Omental fat pad (tissue), 4 donors: ENCODE measurements at places on chromosomes 12 and 14.
A peak's percentile ranks its signal among the peaks of the same experiment; 100 is the strongest.

DNA sequence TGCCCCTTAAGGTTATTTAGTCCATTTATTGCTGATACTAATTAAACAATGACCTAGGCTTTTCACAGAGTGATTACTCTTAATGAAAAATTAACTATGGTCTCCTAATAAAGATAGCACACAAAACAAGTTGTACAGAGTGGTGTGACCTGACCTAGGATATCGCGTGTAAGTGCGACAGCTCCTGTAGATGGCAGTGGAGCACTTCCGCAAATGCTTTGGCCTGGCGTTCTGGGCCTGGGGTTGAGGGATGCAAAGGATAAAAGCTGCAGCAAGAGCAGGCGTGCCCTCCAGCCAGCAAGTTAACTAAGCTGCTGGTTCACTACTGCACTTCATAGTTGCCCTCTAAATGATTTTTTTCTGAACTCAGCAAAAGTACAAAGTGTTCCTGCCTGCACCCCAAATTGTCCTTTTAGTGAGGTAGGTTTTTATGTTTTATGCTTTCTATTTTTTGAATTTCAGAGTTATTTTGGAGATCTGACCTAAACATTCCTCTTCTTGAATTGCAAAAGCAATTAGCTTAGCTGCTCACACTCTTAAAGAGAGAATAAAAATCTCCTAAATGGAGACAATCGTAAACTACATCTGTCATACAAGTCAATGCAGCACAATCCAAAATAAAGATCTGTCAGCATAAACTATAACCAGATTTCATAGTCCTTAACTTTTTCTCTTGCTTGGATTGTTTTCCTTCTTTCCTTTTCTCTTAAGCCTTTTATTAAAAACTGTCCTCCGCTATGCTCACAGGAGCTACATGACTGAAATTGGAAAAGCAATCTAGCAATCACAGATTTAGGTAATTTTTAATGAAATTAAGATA lies 379.6 kb downstream of the LRIG3 start:
- DNase-seq, result peak; percentile 23

GRCh38 chr12:53564941-53565340 lies 57.7 kb upstream of the NPFF start:
- DNase-seq, result no peak

GRCh38 chr12:132954471-132955048 lies 1.5 kb downstream of the ZNF605 start:
- no peak for DNase-seq

DNA sequence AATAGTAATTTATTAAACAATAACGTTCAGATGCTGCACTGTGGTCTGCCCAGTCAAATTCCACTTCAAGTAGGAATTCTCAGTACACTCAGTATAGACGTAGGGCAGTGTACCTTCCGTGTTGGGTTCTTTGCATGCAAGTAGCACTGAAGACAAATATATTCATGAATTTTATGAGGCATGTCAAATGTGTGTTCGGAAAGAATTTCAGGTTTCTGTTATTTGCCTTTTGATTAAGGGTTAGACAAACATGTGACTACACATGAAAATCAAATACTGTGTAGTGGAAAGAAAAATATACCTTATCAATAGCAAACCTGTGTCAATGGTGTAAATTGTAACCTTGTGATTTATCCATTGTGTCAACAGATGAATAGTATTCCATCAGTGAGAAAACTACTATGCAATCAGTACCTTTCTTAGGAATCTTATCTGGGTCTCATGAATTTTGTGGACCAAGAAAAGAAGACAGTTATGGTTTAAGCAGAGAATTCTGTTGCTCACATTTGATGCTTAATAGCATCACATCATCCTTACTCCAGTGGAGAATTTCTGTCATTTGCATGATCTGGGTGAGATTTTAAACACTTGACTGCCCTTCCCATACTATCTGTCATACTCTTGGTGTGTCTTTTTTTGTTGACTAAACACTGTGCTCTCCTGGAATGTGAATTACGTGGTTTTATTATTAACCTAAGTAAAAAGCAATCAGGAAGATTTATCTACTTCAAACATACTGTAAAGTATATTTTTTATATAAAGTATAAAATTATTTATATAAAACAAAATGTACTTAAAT lies 13.3 kb downstream of the TMEM260 start:
- DNase-seq, result no peak

GRCh38 chr12:27583057-27583797 lies 59.2 kb downstream of the PPFIBP1 start:
- no peak for DNase-seq

GRCh38 chr14:99055019-99055418 lies 217.0 kb downstream of the BCL11B start:
- no peak for DNase-seq

- no peak for DNase-seq
Measured at GRCh38 chr12:80607361-80608135, 99.9 kb upstream of the MYF6 start.

DNA sequence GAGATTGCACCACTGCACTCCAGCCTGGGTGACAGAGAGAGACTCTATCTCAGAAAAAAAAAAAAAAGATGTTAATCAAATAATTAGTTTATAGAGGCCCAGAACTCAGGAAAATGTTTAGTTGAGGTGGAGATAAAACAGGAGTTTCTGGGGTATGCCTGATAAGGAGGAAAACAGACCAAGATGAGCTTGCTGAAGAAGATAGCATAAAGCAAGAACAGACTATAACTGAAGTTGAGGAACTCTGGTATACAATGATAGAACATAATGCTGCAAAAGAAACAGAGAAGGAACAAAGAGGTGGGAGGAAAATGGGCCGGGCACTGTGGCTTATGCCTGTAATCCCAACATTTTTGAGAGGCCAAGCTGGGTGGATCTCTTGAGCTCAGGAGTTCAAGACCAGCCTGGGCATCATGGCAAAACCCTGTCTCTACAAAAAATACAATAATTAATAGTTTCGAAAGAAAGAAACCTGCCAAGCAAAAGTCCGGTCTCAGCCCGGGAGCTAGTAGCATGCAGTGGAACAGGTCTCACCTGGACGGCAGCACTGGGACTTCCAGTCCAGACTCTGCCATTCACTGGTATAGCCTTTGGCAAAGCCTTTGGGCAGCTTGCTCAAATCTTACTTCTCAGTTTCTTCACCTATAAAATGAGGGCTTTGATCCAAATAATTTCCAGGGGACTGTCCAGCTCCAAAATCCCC lies 25.4 kb downstream of the SLC35E3 start:
- DNase-seq, result no peak

- no peak for DNase-seq
Measured at GRCh38 chr14:42374332-42374731, 767.7 kb downstream of the LRFN5 start.

- DNase-seq, result no peak
Measured at GRCh38 chr12:27083861-27084394, 1.6 kb upstream of the C12orf71 start.

DNA sequence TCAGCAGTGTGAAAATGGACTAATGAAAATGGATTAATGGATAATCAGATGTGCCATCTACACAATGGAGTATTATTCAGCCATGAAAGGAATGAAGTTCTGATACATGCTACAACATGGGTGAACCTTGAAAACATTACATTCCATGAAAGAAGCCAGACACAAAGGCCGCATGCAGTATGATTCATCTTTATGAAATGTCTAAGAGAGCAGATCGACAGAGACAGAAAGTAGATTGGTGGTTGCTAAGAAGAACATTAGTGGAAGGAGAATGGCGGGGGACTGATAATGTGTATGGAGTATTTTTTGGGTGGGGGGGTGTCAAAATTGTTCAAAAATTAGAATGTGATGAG lies 47.3 kb downstream of the PRKAB1 start:
- DNase-seq, result no peak

DNA sequence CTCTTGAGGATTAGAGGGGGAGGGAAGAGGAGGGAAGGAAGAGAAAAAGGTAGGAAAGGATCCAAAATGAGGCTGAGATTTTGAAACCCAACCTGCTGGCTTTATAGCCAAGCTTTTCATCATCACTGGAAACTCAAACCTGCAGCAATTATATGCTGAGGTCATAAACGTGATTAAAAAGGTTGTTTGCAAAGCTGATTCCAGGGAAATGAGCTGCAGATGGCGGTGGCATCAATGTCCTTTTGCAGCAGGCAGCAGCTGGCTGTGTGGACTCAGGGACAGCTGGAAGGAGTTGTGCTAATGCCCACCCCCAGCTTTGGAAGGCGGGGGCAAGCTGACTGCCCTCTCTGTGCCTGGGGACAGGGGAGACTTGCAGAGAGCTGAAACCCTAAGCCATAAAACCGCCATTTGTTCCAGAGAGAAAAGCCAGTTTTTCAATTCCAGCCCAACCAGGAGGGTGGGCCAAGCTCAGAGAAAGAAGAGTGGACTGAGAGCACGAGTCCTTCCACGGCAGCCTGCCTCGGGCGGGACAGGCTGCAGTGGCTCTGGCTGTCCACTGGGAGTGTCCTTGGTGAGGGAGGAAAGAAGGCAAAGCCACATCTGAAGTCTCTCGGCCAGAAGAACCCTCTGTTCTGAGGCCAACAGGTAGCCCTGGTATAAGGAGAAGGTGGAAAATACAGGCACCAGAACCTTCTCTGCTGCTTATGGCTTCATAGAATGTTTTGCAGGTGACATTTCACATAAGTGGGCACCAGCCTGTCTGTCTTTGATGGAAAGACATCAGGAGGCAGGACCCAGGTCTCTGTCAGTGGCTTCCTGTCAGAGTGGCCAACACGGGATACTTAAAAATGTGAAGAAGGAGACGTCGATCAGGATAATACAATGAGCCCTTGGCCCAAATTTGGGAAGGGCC lies 90.7 kb downstream of the SINHCAF start:
- DNase-seq, result no peak

GRCh38 chr12:27064397-27065342 lies 17.7 kb downstream of the C12orf71 start:
- no peak for DNase-seq

DNA sequence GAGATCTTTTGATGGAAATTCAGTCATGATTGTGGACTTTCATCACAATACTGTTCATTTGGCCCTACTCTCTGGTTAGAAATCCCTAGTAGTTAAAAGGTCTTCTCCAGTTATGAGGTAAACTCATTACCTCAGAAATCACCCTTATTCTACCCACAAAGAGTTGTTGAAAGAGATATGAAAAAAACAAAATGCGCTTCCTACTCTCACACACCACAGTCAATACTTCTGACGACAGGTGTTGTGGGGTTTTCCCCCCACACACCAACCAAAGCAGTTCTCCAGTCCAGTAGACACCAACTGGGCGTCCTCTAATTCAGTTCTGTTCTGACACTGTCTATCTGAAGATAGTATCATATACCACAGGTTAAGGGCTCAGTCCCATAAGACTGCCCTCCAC lies 54.9 kb downstream of the TRMT5 start:
- no peak for DNase-seq

- DNase-seq, result no peak
Measured at GRCh38 chr12:80056845-80057244, 42.5 kb upstream of the OTOGL start.

- no peak for DNase-seq
Measured at GRCh38 chr12:50221228-50222008, 54.2 kb upstream of the CERS5 start.

- no peak for DNase-seq
Measured at GRCh38 chr14:88617479-88617878, 54.6 kb downstream of the ZC3H14 start.

GRCh38 chr14:88914956-88915355 lies 90.5 kb downstream of the TTC8 start:
- DNase-seq, result no peak

DNA sequence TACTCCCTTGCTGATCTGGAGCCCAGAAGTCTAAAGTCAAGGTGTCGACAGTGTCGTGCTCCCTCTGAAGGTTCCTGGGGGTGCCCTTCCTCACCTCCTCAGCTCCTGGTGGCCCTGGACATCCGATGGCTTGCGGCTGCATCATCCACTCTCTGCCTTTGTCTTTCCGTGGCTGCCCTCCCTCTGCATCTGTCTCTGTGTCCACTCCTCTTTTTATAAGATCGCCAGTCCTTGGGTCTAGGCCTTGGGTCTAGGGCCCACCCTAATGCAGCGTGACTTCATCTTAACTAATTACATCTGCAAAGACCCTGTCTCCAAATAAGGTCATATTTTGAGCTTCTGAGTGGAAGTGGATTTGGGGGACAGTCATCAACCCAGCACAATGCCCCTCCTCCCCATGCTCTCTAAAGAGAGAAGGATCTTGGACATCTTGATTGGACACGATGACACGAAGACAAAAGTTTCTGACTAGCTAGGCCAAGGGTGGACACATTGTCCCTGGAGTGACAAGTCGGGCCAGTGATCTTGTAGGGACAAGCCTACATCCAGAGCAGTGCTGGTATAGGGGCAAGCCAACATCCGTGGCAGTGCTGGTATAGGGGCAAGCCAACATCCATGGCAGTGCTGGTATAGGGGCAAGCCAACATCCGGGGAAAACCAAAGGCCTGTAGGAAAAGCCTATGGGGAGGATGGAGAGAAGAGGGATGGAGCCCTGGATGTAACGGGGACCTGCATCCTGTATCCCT lies 93.9 kb upstream of the DIO3 start:
- DNase-seq, result peak; percentile 18

- no peak for DNase-seq
Measured at GRCh38 chr14:52023518-52023917, 34.2 kb downstream of the RTRAF start.

GRCh38 chr12:27901959-27902358 lies 70.6 kb downstream of the PTHLH start:
- no peak for DNase-seq

GRCh38 chr14:53539489-53540126 lies 386.5 kb upstream of the DDHD1 start:
- DNase-seq, result peak; percentile 66

GRCh38 chr12:82182601-82183190 lies 175.5 kb downstream of the CCDC59 start:
- DNase-seq, result no peak

DNA sequence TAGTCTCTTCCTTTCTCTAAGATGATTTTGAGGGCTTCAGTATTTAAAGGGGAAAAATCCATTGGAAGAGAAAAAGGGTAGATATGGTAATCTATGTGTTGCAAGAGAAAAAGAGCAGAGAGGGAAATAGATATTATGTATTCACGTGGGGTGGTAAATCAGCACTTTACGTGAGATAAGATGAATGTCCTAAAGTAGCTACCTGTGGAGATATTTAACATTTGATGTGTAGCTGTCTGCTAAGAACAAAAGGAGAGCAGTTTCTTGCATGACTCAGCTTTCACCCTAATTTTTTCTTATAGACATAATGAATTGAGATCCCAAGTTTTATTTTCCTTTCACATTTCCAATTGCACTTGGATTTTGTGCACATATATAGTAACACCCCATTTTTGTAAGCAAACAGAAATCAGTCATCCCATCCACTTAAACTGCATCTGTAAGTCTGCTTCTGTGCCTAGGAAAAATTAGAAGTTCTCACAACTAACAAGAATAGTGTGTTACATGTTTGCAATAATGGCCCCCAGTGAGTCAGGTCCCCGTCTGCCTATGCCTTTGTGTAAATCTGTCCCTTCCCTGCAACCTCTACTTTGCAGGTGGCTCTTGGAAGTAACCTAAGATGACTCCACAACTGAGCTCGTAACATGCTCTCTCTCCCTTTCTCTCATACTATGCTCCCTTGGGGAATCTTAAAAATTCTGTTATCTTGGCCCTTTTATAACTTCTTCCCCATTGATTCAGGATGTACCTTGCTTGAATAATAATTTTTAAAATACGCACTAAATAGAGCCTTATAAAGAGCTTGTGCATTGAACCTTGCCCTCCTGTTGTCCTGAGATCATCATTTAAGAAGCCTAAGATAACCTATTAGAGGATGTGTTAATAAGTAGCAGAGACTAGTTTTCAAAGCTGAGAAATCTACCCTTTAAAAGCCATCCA lies 3.7 kb downstream of the TMTC3 start:
- no peak for DNase-seq

GRCh38 chr12:50845021-50845647 lies 2.4 kb downstream of the TMPRSS12 start:
- DNase-seq, result no peak
